ENCODE measurements at places on chromosomes 12 and 14. TPM values are rescaled to one million over a fixed set of nuclear protein-coding genes. Genes with fewer than 3 reads are reported as not detected.

- DNase-seq = no peak
Measured at GRCh38 chr12:95198914-95199313, 18.4 kb downstream of the FGD6 start.

GRCh38 chr12:8572507-8572906, 31.8 kb upstream of the CLEC4E start:
- no peak for DNase-seq

Gene DAO
- total RNA-seq = not detected

GRCh38 chr12:116194935-116195431, 82.5 kb downstream of the MED13L start:
- DNase-seq = peak; percentile 65

DNA sequence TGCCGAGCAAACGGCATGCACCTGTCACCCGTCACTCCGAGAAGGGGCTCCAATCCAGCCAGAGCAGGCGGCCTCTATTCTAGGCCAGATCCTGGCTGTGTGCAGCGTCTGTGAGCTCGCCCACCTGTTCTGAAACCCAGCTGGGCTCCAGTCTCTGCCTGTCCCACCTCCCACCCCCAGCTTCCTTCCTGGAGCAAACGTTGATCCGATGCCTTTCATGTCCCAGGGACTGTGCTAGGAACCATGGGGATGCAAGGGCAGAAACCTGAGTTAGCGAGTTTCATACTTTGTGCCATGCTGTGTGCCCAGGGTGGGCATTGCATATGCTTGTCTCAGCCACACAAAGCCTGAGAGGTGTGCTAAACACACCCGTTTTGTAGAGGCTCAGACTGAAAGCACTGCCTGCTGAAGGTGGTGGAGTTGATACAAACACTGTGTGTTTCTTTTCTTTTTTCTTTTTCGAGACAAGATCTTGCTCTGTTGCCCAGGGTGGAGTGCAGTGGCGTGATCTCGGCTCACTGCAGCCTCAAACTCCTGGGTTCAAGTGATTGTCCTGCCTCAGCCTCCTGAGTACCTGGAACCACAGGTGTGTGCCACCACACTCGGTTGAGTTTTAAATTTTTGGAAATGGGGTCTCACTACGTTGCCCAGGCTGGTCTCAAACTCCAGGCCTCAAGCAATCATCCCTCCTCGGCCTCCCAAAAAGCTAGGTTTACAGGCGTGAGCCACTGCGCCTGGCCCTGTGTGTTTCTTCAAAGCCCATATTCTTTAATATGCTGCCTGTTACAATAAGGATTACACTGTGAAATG, 84.1 kb upstream of the MED13L start:
- DNase-seq = no peak

Gene TIMELESS
- total RNA-seq = 61.6 TPM

Gene INHBC
- total RNA-seq = not detected
